ENCODE measurements at places on chromosomes 6 and 20.

DNA sequence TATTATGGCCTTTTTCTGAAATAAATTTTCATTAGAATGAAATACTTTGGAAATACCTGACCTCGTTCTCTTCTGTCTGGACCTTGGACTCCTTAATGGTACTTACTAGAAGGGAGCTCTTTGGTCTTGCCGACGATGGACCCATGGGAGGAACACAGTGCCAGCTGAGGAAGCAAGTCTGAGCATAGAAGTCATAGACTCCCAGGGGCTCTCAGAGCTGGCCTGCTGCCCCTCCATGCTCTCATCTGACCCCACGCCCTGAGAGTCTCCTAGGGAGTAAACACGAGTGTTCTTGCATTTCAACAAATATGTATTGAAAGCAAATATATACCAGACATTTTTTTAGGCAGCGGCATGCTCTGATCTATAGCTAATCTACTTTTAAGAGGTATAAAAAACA lies 87.8 kb downstream of the PLEKHG1 start:
- no peak for DNase-seq

- no peak for DNase-seq
Measured at GRCh38 chr20:41119614-41120561, 17.5 kb upstream of the PLCG1 start.

DNA sequence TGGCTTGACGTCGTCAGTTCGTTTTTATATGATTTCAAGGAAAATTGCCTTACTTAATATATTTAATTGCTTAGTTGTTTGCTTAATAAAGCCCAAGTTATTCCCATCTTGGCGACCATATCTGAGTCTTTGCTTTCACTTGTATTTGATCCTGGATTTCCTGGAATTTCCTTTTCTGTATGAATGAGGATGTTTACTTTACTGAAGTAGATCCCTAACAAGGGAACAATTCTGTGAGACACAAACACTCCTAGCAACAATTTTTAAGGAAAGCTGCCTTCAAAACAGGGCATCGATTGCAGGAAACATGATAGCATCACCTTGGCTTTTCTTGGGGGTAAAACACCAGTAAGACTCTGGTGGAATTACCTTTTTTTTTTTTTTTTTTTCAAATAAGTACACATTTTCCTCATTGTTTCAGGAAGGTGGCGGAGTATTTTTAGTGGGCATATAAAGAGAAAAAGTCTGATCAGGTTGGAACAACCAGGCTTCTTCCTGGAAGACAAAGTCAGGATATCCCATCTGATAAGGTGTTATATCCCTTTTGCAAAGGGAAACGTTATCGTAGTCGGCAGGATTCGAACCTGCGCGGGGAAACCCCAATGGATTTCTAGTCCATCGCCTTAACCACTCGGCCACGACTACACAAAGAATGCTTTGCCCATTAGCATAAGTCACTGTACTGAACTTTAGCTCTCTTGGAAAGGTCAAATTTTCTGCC lies 68.5 kb upstream of the ZNF184 start:
- no peak for DNase-seq

- DNase-seq = no peak
Measured at GRCh38 chr6:144219056-144219685, 66.0 kb upstream of the UTRN start.

DNA sequence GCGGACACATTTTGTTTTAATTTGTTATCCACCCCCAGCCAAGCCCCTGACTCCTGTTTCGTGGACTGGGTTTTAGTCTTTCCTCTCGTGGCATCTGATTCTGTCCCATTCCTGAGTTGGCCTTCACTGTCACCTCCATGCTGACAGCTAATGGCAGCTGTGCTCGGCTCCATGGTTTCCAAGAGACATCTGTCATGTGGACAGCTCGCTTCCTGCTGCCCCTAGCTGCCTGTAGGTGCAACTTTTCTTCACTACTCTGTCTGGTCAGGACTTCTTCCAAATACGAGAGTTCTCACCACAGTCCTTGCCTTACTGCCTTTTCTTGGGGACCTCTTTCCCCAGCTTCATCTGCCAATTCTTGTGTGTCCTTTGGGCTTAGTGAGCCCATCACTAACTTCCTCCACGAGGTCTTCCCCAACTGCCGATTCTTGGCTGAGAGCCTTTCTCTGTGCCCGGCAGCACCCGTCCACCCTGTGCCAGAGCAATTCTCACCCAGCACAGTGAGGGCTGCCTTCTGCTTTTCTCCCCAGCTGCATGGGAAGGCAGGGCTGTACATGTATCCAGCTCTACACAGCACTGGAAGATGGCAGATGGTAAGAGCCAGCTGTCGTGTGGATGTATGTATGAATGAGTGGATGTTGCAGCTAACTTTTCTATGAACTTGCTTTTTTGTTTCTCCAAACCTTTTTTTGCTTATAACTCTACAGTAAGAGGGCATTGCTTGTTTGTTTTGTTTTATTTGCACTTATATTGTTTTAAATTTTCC lies 140.4 kb downstream of the F13A1 start:
- no peak for DNase-seq

DNA sequence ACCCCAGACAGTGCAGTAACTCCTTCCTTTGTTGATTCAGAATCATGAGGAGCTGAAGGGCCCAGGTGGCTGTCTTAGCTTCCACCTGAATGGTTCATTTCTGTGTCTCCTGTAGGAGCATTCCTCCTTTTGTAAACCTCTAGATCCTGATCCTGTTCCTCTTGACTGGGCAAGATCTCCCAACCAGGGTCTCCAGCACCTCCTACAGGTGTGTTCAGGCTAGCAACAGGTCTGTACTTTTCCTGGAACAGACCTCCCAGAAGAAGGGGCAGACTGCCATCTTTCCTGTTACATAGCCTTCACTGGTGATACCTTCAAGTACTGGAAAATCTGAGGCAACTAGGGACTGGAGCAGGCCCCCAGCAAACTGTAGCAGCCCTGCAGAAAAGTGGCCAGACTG lies 35.2 kb downstream of the HLA-B start:
- no peak for DNase-seq

DNA sequence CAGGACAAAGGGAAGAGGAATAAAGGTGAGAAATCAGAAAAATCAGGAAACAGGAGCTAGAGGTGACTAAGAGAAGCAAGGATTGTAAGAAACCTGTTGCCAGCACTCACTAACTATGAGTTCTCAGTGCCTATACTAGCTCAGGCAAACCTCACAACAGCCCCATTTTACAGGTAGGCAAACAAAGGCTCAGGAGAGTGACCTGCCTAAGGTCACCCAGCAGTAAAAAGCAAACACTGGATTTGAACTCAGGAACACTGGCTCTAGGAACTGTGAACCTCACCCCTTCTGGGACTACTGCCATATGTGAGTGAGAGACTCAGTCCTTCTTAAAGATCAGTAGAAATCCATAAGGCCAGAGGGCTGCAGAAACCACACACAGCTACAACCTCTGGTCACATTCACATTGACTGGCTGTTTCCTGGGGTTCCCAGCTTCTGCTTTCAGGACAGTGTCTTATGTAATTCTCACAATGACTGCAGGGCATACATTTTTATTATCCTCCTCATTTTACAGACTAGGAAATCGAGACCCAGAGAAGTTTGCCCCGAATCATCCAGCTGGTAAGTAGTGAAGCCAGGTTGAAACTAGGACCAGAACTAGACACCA lies 80.7 kb upstream of the MAFB start:
- DNase-seq = no peak

- DNase-seq = no peak
Measured at GRCh38 chr20:60630609-60631008, 621.5 kb upstream of the CDH4 start.

DNA sequence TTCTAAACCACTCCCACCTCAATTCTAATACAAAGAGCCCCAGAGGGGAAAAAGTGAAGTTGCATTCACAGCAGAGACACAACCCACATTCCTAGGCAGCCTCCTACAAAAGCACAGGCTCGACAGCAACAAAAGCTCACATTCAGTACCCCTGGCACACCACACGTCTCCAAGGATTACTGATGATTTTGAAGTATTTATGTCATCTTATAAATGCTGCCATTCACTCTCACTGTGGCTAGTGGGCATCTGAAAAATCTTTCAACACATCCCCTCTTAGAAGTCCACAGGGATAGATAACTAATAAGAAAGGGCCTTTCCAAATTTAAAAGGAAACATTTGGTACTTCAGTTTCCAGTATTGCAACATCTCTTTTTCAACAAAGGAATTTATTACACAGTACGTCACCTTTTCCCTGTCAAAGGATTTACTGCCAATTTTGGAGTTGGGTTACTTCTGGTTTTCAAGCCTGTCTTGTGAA lies 146.7 kb downstream of the TASP1 start:
- DNase-seq = no peak

GRCh38 chr6:129500958-129501739 lies 208.8 kb downstream of the ARHGAP18 start:
- no peak for DNase-seq

DNA sequence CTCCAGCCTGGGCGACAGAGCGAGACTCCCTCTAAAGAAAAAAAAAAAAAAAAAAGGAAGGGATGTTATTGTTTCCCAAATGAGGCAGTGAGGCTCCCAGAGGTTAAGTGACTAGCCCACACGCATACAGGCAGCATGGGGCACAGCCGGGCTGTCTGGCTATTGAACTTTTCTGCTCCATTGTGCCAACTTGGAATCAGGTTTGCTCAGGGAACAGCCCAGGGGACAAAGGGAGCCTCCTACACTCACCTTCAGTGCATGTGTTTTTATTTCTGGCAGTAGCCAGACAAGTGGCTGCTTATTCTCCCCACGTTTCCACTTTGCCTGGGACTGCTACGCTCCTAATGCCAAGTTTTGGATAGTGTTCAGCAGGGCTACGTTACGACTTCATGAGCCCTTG lies 10.7 kb downstream of the ETV7 start:
- DNase-seq = no peak

- DNase-seq = no peak
Measured at GRCh38 chr6:12408752-12409151, 118.6 kb downstream of the EDN1 start.

GRCh38 chr6:25215881-25216280 lies 63.3 kb upstream of the CARMIL1 start:
- DNase-seq = no peak

DNA sequence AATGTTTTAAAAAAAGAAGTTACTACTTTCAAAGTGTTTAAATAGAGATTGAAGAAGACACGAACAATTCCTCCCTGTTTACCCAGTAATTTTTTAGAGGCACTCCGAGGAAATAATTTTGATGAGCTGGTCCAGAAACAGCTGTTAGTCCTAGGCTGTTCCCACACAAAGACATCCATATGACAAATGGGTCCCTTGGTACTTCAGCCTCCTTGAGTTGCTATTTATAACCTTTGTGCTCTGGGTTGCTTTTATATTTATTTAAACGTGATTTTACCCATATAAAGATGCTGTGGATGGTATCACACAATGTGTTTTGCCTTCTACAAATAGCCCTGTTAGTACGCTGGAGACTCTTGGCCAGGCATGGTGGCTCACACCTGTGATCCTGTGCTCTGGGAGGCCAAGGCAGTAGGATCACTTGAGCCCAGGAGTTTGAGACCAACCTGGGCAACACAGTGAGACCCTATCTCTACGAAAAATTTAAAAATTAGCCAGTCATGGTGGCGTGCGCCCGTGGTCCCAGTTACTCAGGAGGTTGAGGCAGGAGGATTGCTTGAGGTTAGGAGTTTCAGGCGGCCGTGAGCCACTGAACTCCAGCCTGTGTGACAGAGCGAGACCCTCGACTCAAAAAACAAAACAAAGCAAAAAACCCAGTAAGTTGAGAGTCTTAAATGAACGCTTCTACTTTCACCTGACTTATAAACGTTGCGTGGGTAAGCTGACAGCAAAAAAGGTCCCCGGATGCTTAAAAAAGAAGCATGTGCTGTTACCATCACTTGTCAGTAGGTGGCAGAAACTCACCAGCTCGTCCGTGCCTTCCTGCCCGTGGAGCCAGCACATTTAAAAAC lies 56.9 kb upstream of the ARMH2 start:
- peak; percentile 47 for DNase-seq

DNA sequence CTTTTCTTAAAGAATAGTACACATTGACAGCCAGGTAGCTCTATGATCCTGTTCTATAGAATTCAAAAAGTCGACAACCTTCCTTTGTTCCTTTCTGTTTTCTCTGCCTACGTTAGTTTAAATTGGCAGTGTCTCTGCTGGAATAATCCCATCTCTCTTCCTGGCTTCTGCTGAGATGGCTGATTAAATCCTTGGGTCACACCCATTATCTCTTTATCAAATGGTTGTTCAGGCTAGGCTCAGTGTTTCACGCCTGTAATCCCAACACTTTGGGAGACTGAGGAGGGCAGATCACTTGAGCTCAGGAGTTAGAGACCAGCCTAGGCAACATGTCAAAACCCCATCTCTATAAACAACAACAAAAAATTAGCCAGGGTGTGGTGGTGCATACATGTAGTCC lies 44.4 kb downstream of the HFE start:
- DNase-seq = no peak

- DNase-seq = no peak
Measured at GRCh38 chr20:11153819-11154218, 480.0 kb upstream of the JAG1 start.

DNA sequence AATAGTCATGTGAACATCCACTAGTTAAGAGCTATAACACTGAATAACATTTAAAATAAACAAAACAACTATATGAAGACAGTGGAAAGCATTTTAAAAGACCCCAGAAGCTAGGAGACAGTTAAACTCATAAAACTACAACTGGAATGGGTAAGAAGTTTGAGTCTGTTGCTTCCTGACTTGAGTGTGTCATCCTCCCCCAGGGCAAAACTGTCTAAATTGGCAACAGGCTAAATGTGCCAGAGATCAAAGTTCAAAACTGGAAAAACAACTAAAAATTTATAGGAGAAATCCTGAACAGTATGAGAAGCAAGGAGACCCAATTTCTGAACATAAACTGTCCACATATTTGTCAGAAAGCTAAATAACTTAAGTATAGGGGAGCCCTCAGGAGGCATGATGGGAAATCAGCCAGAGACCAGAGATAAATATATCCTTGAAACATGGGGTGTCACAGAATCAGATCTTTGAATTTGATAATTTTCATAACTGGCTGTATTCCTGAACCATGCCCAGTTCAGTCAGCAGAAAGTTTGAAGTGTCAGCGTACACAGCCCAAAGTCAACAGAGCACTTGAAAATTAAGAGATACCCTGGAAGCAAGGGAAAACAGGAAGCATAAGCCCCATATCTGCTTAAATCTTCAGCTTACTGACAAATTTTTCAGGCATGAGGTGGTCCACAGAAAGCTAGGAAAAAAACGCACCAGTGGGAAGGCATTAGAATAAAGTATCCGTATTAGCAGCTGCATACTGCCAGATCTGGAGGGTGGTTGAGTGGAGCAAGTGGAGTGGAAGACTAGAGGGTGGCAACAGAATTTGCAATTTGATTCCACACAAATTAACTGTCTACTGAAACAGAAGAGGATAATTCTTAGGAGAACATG lies 516.1 kb upstream of the MAN1A1 start:
- DNase-seq = no peak

GRCh38 chr6:100719883-100720682 lies 161.0 kb downstream of the ASCC3 start:
- no peak for DNase-seq

- DNase-seq = no peak
Measured at GRCh38 chr6:126267626-126268025, 72.3 kb upstream of the CENPW start.

- no peak for DNase-seq
Measured at GRCh38 chr20:49284818-49285217, 7.0 kb upstream of the ZNFX1 start.

GRCh38 chr6:142907544-142907943 lies 37.4 kb downstream of the HIVEP2 start:
- DNase-seq = no peak

- no peak for DNase-seq
Measured at GRCh38 chr20:36833275-36834020, 42.5 kb upstream of the TLDC2 start.
